ENCODE measurements at places on chromosomes 3 and 15. TPM values are rescaled to one million over a fixed set of nuclear protein-coding genes. Genes with fewer than 3 reads are reported as not detected.

Gene NTRK3
- 14.6 TPM for polyA plus RNA-seq

Gene PLA2G4D
- polyA plus RNA-seq: not detected

Gene FAIM
- polyA plus RNA-seq: 12.4 TPM

GRCh38 chr3:175404621-175405020, 545.5 kb downstream of the NAALADL2 start:
- no peak for DNase-seq

- DNase-seq: no peak
Observed at GRCh38 chr15:95152741-95153140, 921.4 kb downstream of the MCTP2 start.

GRCh38 chr3:34012102-34012461, 213.7 kb downstream of the PDCD6IP start:
- DNase-seq: no peak

Gene THBS1
- 64.4 TPM for polyA plus RNA-seq

Gene DAZL
- polyA plus RNA-seq: not detected

Gene TCF12
- polyA plus RNA-seq: 28.6 TPM

DNA sequence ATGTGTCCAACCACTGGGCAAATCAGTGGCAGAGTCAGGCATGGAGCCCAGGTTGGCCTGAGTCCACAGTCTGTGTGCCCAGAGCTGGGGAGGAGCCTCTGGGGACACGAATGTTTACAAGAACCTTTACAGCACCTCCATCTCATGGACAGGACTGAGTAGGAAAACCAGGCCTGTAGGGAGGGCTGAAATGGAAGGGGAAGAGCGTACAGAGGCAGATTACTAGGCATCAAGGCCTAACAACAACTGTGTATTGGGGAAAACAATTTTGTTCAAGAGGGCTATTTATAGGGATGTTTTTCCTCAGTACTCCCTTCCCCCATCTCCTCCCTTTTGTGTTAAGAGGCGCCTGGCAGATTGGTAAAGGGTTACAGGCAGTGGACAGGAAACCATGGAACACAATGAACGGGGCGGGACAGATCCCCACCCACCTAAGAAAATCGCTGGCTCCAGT, 15.1 kb upstream of the ARHGAP31 start:
- DNase-seq: peak; percentile 43

DNA sequence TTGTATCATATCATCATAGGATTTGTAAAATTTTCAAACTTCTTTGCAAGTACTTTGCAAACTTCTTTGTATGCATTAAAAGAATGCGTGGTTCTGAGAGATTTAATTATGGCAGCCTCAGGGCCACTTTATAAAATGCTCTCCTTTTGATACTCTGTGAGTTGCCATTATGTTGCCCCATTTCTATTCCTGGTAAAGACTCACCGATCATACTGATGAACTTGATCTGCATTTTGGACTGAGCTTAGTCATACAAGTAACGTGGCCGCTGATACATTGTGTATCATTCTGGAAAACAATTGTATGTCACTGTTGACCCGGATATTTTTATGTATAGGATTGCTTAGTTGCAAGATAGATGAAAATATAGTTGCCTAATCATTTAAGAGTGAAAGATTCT, 38.8 kb downstream of the AKAP13 start:
- DNase-seq: no peak

- no peak for DNase-seq
Observed at GRCh38 chr3:140103166-140103565, 168.2 kb downstream of the CLSTN2 start.

Gene SPATA12
- 0.02 TPM for polyA plus RNA-seq

GRCh38 chr15:37112171-37112570, 11.8 kb upstream of the MEIS2 start:
- DNase-seq: no peak

Gene RTP1
- polyA plus RNA-seq: not detected

DNA sequence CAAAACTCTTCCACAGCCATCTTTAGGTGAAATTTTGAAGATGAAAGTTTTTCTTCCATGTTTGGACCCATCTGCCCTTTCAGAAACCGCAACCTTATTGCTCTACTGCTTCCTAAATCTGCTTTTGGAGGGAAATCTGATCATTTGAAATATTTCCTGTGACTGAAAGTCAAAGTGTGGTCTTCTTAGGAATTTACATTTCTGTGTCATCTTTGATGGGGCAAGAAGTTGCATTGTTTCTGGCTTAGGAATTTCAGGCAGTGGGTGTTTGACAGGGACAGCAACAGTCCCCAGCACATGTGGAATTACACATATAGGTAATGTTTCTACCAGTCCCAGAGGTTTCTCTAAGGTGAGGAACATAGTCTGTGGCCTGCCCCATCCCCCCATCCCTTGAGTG, 5.3 kb upstream of the TYRO3 start:
- DNase-seq: no peak

GRCh38 chr3:3553236-3553635, 246.0 kb upstream of the LRRN1 start:
- DNase-seq: no peak

DNA sequence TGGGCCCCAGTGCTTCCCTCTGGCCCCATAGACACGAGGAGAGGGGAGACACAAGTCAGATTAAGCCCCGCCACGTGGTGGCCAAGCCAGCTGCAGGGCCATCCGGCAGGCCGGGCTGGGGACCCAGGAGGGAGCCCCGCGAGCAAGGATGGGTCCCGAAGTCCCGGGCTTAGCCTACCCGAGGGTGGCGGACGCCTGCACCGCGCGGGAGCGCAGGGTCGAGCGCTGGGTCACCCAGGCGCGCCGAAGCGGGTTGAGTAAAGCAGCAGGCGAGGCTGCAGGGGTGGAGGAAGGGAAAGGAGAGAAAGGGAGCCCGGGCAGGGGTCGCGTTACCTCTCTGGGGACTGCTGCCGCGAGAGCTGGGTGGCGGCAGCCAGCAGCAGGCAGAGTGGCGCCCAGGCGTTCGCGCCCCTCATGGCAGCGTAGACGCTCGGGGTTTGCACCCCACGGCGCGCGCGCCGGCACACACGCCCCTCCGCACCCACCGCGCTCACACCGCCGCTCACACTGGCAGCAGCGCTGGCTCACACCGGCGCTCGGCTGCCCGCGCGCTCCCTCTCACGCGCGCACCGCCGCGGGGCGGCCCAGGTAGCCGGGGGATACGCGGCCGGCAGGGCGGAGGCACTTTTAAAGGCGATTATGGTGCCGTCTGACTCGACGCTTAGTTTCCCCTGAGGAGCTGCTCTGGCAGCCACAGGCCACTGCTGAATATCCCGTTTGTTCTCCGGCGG, at the start of gene PCOLCE2:
Gene PCOLCE2 (minus strand): TSS at position 603 of the 731 bp plus-strand sequence. CDS start 187 bp downstream, at position 416.
- DNase-seq: no peak

- no peak for DNase-seq
Observed at GRCh38 chr3:71087143-71088018, 496.1 kb downstream of the FOXP1 start.

- no peak for DNase-seq
Observed at GRCh38 chr3:47536221-47536891, 22.8 kb upstream of the ELP6 start.

DNA sequence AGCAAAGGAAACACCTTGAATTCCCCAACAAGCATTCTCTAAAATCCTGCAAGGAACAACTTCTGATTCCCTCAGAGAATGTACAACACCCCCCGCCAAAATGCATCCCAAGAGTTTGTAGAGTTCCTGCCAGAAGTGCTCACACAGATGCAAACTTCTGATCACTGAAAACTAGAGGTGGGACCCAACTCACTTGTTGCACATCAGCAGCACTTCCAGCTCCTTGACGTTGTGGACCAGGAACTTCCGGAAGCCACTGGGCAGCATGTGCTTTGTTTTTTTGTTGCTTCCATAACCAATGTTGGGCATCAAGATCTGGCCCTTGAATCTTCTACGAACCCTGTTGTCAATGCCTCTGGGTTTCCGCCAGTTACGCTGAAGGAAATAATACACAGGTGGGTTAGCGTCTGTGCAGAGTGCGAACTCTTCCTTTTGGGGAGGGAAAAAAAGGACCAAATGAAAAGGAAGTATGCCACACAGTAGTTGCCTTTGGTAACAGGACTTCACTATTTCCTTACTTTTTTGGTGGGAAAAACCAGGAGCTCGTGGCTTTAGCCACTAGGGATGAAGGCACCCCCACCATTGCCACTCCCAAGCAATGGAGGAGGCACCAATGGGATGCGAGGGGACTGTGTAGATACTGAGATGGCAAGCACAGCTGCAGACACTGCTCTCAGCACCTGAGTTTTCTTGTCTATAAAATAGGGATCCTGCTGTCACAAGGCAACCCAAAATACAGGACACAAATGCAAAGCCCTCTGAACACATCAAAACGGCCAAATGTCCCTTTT, 2.0 kb downstream of the RPL32 start:
- DNase-seq: no peak

- no peak for DNase-seq
Observed at GRCh38 chr15:38536201-38536676, 28.4 kb downstream of the RASGRP1 start.

GRCh38 chr3:180284331-180285110, 247.8 kb upstream of the PEX5L start:
- DNase-seq: no peak

Gene RGMA
- polyA plus RNA-seq: 33.6 TPM

DNA sequence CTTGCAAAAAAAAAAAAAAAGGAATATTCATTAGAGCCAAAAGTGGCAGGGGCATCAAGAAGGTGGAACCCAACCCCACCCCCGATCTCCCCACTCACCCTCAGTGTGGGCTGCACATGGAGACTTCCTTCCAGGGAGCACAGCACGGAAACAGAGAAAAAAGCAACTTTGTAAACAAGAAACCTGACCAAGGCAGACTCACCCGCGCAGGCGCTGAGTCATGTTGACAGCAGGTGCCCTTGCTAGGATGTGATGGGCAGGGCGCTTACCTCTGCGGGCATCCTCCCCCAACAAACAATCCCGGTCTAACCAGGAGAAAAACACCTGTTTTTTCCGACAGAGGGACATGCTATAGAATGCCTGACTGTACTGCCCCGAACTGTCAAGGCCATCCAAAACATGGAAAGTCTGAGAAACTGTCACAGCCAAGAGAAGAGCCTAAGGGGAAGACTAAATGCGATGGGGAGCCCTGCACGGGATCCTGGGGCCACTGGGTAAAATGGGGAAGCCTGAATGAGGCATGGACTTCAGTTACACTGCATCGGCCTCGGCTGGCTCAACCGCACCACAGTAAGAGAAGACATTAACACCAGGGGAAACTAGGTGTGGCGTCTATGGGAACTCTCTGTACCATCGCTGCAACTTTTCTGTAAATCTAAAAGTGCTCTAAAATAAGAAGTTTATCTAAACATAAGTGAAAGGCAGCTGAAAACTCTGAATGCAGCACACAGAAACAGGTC, 66.7 kb upstream of the GATA2 start:
- DNase-seq: no peak

DNA sequence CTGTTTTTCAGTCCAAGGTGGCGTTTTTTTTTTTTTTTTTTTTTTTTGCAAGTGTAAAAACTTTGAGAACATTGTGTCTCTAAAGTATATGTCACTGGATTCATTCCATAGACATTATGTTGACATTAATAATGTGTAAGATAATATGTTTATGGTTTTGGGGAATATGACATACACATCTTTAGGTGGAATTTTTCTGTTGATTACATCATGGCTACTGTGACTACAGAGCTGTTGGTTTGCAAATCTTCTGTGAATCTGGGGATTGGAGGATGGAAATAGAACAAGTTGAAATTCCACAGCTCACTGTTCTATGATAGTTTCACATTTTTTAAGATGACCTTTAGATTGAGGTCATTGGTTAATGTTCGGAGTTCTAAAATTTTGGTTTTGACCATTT, 24.4 kb upstream of the PLSCR2 start:
- DNase-seq: no peak
